ENCODE measurements at places on chromosomes 7 and 10.

- DNase-seq, result no peak
These were observed 285.9 kb upstream of the ETV1 start for GRCh38 chr7:14275356-14275755.

GRCh38 chr7:151529842-151530241, 10.1 kb upstream of the RHEB start:
- DNase-seq, result no peak

- DNase-seq, result no peak
These were observed 6.9 kb upstream of the ZNF33A start for GRCh38 chr10:38003588-38003987.

GRCh38 chr7:152072421-152072820, 46.9 kb downstream of the GALNT11 start:
- no peak for DNase-seq

DNA sequence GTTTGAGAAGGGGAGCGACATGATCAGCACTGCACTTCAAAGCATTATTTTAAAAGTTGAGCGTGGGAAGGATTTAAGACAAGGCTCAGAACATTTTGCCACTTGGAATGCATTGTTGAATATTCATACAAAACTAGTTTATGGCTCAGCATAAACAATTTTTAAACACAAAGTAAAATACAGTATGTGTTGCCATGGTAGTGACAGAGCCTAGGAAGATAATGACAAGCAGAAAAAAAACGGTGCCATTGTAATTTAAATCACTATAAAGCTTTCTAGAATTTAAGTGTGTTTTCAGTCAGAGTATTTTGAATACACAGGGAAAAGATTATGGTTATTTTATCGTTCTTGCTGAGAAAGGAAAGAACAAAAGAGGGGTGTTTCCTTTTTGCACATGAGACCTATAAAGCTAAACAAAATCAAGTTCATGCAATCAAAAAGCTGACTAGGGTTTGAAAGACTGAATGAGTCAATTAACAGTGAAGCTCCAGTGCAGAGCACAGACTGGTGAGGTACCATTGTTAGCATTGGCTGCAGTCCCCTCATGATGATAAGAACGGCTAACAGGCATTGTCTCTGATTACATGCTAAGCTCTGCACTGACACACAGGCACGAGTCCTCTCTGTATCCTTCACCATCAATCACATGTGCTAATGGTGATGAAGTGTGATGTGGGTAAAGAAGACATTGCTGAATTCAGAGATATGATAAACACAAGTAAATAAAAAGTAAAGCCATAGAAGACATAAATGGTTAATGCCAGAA, 181.9 kb upstream of the VSTM2A start:
- DNase-seq, result no peak

DNA sequence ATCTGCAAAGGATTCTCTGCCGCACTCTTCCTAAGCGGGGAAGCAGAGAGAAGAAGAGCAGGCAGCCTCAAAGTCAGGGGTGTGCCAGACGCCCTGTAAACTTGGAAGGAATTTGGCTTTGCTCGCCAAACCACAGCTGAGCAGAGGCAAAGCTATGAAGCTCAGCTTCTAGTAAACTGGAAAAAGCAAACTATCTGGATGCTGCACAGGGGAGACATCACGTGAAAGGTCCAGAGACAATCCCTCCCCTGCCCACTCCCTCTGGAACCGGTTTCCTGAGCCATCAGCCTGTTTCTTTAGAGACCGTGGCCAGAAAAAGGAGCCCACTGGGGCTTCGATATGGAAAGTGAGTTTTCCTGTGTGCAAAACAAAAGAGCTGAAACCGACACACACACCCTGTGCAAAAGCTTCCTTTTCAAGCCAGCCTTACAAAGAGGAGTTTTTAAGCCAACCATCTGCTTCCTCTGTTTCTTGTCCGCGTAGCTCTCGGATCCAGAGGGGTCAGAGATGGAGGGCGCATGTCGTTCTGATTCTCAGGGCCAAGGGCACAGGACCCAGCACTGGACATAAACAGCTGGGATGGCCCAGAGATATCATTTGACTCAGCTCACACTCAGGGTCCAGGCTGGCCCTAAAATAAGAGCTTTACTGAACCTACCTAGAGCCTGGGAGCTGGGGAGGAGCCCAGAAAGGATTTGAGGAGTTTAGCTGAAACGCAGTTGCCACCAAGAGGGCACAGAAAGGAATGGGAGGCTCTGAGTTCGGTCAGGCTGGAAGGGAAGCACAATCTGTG, 58.2 kb upstream of the DNAAF5 start:
- peak; percentile 69 for DNase-seq

DNA sequence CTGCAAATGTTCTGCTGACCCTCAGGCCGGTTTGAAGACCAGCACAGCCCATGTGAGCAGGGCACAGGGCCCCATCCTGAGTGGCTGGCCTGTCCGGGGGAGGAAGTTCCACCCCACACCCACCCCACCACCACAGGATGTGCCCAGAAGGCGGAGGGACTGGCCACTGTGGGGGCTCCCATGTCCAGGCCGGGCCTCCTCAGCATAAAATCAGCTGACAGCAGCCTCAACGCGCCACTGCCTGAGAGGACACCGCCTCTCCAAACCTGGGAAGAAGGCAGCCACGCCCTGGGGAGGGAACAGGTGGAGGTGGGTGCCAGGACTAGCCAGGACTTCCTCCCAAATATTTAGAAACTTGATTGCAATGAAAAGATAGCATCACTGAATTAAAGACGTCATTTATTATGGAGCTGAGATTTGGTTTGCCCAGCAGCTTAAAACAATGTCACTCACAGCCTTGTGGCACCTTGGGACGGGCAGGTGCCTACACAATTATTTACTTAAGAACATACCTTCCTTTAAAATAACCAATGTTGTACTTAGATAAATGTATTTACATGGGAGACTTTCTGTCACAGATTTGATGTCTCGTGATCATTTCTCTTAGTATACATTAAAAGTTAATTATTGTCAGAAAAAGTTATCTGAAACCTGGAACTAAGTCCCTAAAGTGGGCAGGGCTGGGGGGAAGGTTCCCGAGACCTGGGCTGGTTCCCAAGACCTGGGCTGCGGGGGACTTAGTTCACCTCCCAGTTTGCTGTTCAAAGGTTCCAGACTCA, 27.3 kb upstream of the FAM20C start:
- no peak for DNase-seq
